Epithelial cell of alveolus of lung (primary cell): ENCODE measurements at places on chromosomes 12 and 14. TPM values are rescaled to one million over a fixed set of nuclear protein-coding genes. Genes with fewer than 3 reads are reported as not detected.

SDSL gene
- 1.8 and 7.8 TPM in 2 replicates for total RNA-seq

BCL7A gene
- total RNA-seq = 3.4 and 7.2 TPM in 2 replicates

WDR20 gene
- 11.4 and 22.0 TPM in 2 replicates for total RNA-seq

SPX gene
- 0.48 and 0.91 TPM in 2 replicates for total RNA-seq

STXBP6 gene
- 5.0 and 15.4 TPM in 2 replicates for total RNA-seq

SLC10A1 gene
- total RNA-seq = not detected in 2 replicates

CBLN3 gene
- 1.6 and 5.3 TPM in 2 replicates for total RNA-seq

TAS2R19 gene
- total RNA-seq = 0.40 TPM in 1 of 2 replicates, not detected in the other

KRT77 gene
- total RNA-seq = not detected in 2 replicates

TMEM120B gene
- 10.7 and 12.7 TPM in 2 replicates for total RNA-seq

WASHC3 gene
- 74.6 and 124 TPM in 2 replicates for total RNA-seq

AMDHD1 gene
- total RNA-seq = 0.08 and 0.13 TPM in 2 replicates

LUM gene
- 299 and 746 TPM in 2 replicates for total RNA-seq

KRT73 gene
- total RNA-seq = not detected in 2 replicates

GARIN6 gene
- total RNA-seq = not detected in 2 replicates

FBXW8 gene
- 12.5 and 19.1 TPM in 2 replicates for total RNA-seq

AP1G2 gene
- 10.1 and 14.6 TPM in 2 replicates for total RNA-seq

ABCB9 gene
- total RNA-seq = 10.9 and 12.9 TPM in 2 replicates

CLEC14A gene
- 3.4 and 8.1 TPM in 2 replicates for total RNA-seq

BICDL1 gene
- under 0.01 TPM in 1 of 2 replicates, not detected in the other for total RNA-seq
